T1000 (cell line): ENCODE measurements at places on chromosomes 1 and 21.

- no peak for DNase-seq
Measured at GRCh38 chr1:241847540-241847795, 536 bp upstream of the EXO1 start.

GRCh38 chr1:25677193-25677773, 60.7 kb downstream of the MAN1C1 start:
- no peak for DNase-seq

- DNase-seq: peak; percentile 15
Measured at GRCh38 chr1:28417441-28417922, 47.9 kb downstream of the PHACTR4 start.

DNA sequence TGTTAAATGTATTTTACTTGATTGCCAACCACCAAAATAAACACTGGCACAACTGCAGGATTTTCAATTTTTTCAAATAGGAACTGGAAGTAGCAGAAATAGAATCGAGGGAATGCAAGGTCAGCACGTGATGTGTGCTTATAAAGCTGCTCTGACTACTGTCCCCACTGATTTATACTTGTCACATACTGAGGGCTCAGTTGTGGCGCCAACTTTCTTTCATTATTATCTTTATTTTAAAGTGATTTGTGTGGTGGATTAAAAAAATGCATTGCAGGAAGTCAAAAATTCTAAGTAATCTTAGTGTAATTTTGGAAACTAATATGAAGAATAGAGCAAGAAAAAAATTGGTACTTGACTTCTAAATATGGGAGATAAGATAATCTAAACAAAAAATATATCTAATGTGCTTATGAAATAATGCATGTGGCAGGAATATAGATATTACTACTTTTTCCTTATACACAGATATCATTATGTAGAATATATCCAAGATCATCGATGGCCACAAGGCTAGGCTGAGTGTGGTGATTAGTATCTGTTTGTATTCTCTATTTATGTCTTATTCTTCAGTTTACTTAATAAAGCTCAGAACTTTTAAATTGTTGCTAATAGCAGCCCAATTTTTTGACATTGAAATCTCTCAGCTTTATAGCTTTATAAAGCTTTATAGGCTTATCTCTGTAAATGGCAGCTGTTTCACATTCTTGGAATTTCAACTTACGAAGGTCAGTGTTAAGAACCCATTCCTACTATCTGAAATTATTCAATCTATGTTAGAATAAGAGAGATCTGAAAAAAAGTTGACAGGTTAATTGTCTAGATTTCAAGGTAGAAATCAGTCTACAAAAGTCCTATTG, 404.5 kb upstream of the ADAMTS5 start:
- DNase-seq: no peak

DNA sequence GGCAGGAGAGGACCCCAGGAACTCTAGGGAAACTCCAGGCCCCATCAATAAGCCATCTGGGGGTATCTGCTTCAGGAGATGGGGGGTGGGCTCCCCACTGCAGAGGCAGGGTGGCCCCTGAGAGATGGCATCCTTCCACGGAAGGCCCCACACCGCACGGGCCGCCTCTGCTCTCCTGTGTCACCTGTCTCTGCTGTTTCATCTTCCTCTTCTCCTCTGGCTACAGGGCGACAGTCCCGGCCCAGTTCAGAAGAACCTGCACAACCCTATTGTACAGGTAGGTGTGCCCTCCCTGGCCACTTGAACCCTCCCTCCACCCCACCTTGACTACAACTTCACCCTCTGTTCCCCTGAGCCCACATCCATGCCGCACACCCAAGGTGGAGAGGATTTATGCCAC, 90.2 kb upstream of the TMEM51 start:
- no peak for DNase-seq

GRCh38 chr1:244431166-244431565, 20.5 kb downstream of the ADSS2 start:
- no peak for DNase-seq

DNA sequence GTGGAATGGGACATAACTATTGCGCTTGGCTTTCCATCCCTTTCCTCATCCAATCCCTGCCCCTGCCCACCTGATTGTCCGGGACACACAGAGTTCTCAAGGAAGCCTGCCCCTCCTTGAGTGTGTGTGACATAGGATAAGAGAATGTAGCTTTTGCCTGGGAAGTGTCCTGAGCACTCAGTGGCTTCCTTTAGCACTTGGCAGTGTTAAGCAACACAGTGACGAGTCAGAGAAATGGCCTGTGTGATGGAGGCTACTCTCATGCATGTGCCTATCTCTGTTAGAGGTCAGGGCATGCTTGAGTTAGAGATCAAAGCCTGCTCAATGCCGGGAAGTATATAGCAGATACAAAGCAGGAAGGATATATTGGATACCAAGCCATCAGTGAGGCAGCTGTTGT, 289.5 kb downstream of the SIPA1L2 start:
- no peak for DNase-seq

DNA sequence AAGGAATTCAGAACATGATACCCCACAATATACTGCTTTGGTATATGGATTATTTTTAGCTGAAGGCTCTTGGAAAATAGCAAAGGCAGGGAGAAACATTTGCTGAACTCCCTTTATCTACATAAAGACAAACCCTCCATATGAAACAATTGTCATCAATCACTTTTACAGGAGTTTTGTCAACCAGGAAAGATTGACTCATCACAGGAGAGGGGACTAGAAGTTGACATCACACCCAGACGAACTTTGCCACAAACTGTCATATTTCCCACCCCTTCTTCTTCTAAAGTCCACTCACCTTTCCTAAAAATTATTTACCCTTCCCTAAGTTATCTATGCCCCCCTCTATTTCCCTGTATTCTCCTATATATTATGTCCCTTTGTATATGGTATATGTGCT, 47.9 kb downstream of the RBM11 start:
- DNase-seq: no peak

DNA sequence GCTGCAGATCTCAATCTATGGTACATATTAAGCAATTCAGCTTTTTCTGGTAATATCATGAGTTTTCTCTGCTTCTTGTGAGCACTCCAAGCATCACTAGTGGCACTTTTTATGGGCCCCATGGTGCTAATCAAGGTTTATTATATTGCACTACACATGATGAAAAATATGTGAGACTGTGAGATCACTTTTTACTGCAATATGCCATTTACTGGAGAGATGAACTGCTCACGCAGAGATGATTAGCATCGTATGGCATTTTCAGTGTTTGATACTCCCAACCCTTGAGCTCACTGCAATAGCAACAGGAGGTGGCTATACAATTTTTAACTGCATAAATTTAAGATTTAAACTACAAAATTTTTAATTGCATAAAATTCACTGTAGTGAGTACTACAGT, 8.7 kb upstream of the KCNK1 start:
- DNase-seq: no peak

DNA sequence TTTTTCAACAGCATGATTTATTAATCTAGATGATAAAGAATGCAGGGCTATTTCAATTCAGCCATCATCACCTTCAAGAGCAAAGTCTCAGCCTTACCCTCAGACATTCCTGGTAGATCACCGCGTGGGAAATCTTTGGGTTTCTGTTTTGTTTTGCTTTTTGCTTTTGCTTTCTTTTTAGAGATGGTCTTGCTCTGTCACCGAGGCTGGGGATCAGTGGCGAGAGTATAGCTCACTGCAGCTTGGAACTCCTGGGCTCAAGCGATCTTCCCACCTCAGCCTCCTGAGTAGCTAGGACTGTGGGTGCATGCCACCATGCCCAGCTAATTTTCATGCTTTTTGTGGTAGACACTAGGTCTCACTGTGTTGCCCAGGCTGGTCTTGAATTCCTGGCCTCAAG, 289.7 kb downstream of the AJAP1 start:
- DNase-seq: no peak

GRCh38 chr1:73517603-73518191, 680.3 kb downstream of the LRRIQ3 start:
- no peak for DNase-seq

GRCh38 chr1:228922722-228923376, 187.6 kb downstream of the RHOU start:
- DNase-seq: no peak

GRCh38 chr1:11566042-11566850, 87.3 kb downstream of the DISP3 start:
- no peak for DNase-seq
